ENCODE measurements at places on chromosomes 7 and 10.
A peak's percentile ranks its signal among the peaks of the same experiment; 100 is the strongest.

DNA sequence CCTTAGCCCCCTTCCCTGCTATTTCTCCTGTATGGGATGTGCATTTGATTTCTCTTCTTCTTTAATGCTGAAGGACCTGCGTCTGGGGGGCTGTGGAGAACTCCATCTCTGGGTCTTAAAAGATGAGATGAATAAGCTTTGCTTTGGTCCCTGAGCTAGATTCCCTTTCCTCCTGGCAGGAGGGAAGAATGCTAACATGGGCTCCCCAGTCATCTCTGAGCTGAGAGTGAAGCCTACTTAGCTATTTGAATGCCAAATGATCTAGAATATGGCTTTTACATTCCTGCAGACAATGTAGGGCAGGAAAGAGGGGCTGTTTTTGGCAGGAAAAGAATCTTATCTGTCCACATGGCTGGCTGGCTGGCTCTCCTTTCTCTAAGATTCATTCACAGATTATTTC is 62.6 kb upstream of the EFCAB10 start:
- DNase-seq = no peak

GRCh38 chr7:95772298-95772770 is at the start of gene DYNC1I1:
DYNC1I1 (plus strand) TSS chr7:95772554; CDS start chr7:95804730, 32,176 bp downstream.
- DNase-seq = peak; percentile 7

GRCh38 chr7:47501406-47501805 is 80.5 kb downstream of the TNS3 start:
- DNase-seq = no peak

- DNase-seq = peak; percentile 18
Measured at GRCh38 chr10:74067373-74068352, 69.7 kb downstream of the VCL start.

GRCh38 chr7:36301914-36302771 is 87.5 kb upstream of the ANLN start:
- no peak for DNase-seq

DNA sequence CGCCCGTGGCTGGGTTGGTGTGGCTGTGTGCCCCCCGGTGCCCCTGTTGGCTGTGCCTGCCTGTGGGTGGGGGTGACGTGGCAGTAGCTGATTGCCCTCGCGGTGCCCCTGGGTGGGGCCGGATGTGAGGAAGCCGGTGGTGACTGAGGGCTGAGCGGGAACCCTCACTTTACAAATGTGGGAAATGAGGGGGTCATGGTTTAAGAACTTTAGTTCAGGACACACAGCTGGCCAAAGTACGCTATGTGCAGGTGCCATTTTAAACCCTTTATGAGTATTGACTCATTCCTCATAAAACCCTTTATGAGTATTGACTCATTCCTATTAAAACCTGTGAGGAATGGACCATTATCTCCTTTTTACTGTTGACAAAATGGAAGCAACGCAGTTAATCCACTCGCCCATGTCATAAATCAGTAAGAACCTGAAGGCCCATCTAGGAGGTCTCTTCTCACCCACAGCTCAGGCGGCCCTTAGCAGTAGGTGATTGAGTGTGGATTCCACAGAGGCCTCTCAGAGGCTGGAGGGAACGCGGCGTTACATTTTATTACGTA is 290.1 kb upstream of the COBL start:
- no peak for DNase-seq

GRCh38 chr10:47042199-47042473 is 130.9 kb downstream of the PTPN20 start:
- no peak for DNase-seq

GRCh38 chr7:93973134-93973533 is 31.0 kb downstream of the BET1 start:
- no peak for DNase-seq

DNA sequence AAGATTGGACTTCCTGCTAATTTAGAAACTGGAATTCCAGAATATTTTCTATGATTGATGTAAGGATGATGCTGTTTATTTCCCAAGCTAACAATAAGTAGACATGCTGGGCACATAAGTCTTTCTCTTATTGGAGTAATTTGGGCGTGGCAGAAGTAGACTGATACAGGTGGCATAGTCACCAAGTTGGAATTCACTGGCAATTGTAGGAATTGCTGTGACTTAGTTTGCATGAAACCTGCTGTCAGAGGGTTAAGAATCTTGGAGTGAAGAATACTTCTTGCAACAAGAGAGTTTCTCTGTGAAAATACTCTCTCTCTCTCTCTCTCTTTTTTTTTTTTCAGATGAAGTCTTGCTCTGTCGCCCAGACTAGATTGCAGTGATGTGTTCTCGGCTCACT is 569.7 kb downstream of the REEP3 start:
- DNase-seq = no peak

DNA sequence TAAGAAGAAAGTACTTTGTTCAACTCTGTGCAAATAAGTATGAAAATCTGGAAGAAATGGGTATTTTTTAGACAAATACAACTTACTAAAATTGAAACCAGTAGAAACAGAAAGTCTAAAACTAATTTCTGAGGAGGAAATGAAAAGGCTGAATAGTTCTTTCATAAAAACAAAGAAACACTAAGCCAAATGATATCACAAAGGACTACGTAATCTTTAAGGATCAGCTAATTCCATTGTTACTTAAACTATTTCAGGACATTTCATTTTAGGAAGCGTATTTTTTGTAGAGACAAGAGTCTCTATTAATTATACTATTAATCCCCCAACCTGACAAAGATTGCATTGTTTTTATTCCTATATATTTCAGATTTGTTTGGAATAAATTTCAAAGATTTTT is 11.2 kb upstream of the CCSER2 start:
- no peak for DNase-seq

DNA sequence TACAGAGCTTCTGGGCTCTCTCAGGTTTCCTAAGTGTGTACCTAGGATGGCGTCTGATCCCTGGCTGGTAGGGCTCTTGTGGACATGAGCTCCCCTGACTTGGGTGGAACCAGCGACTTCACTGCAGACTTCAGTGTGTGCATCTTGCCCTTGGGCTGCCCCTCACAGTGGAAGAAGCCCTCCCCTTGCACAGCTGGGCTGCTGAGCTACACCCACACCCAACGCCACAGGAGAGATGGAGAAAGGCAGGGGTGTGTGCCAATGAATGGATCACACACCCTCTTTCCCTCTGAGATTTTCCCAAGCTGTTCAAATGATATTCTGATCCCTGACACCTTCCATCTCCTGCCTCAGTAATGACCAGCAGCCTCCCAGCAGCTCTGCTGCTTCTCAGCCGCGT is 296.7 kb downstream of the GFRA1 start:
- no peak for DNase-seq

GRCh38 chr10:86553639-86554038 is 32.0 kb upstream of the WAPL start:
- DNase-seq = no peak

DNA sequence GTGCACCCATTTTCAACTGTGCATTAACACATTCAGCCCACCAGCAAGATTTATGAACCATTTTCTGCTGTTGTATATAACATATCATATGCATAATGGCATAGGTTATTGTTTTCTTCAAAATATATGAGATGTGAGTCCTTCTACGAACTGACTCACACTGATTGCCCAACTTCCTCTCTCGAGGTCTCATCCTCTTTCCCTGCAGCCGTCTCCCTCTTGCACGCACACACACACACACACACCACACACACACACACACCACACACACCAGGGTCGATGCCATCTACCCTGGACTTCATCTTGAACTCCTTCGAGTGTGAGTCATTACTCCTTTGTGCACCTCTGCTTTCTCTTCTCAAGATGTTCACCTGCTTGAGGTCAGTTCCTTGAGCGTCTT is 36.7 kb downstream of the EGFR start:
- no peak for DNase-seq

- no peak for DNase-seq
Measured at GRCh38 chr7:6178298-6179029, 94.0 kb downstream of the CYTH3 start.

GRCh38 chr7:134060874-134061273 is 66.3 kb upstream of the LRGUK start:
- no peak for DNase-seq

GRCh38 chr10:61376908-61377368 is 76.2 kb downstream of the TMEM26 start:
- DNase-seq = no peak

DNA sequence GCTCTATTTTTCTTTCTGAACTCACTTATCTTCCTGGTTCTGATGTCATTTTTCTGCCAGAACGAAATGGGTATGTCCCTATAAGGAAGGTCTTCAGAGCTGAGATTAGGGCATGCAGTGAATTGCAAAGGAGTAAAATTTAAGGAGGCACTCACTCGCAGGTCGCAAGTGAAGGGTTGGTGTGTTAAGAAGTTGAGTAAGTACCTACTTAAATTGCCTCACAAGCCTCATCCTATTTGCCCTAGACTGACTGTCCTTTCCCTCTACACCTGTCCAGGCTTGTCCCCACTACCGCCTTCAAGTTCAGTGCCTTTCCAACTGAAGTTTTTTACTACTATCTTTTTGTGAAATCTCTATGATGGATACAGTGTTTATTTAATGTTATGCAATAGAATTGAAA is 191.5 kb downstream of the AHR start:
- DNase-seq = no peak

- no peak for DNase-seq
Measured at GRCh38 chr7:36306222-36306621, 83.4 kb upstream of the ANLN start.

- no peak for DNase-seq
Measured at GRCh38 chr7:151857412-151857811, 19.5 kb downstream of the PRKAG2 start.

- DNase-seq = no peak
Measured at GRCh38 chr7:69817121-69817520, 218.8 kb downstream of the AUTS2 start.

DNA sequence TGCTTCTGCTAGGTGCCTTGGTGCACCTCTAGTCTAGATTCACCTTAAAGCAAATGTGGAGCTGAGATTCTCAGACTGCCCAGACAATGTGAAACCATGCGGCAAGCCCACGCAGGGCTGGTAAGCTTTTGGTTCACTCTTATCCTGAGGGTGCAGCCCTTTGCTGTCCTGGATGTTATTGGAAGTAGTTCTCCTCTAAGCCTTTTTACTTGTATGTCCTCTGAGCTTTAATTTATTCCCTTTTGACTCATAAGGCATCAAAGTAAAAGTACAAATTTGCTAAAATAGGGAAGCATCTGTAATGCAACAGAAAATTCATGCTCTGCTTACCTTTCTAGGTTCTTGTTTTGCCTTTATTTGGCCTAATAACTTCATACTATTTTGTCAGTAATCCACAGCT is 186.8 kb downstream of the MACC1 start:
- DNase-seq = no peak

DNA sequence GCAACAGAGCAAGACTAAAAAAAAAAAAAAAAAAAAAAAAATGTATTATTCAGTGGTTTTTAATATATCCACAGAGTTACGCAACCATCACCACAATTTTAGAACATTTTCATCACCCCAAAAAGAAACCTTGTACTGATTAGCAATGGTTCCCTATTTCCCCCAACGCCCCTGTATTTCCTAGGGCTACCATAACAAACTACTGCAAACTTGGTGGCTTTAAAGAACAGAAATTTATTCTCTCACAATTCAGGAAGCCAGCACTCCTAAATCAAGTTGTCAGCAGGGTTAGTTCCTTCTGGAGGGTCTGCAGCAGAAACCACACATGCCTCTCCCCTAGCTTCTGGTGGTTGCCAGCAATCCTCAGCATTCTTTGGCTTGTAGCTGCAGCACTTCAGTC is 5.9 kb upstream of the NUP42 start:
- DNase-seq = peak; percentile 21

DNA sequence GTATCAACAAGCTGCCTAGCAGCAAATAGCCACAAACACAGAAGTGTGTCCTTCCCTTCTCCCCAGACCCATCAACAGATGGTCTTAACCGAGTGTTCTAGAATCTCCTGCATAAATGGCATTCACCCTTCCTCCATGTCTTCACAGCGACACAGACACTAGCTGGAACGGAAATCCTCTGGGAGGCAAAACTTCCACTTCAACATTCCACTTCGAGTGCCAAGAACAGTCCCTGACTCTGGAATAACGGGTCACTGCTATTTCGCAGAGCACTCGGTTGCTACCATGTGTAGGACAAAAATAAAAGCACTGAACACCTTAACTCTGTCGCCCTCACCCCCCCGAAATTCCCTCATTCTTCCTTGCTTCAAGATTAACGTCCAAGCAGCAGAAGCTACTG is 65.1 kb downstream of the SFMBT2 start:
- DNase-seq = no peak

GRCh38 chr10:58920655-58921003 is 255.8 kb upstream of the PHYHIPL start:
- no peak for DNase-seq

- DNase-seq = no peak
Measured at GRCh38 chr7:28038175-28038797, 142.3 kb downstream of the JAZF1 start.

DNA sequence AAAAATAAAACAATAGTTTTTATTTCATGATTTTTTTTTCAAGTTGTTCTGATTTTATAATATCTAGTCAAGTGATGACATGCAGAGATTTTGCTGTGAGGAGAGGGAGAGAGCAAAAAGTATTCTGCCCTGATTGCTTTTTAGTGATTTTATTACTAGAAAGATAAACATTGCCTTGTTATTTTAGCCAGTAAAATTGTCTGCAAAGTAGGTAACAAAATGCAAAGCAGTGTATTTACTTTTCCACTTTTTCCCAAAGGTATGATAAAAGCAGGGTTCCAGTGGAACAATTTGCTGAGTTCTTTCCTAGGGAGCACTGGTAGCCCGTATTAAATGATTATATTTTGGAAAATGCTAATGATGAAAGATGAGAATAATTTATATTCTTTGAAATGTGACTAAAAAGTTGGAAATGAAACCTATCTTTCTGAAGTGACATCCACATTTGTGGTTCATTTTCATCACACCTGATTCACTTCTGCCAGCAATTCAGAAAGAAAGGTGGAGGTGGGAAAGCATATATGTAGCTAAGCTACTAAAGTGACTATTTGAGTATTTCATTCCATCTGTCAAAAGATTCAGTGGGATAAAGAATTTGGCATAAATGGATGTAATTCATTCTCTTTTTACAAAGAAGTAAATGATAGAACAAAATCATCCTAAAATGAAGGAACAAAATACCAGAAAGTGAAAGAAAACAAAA is 300.3 kb downstream of the ADK start:
- DNase-seq = no peak

DNA sequence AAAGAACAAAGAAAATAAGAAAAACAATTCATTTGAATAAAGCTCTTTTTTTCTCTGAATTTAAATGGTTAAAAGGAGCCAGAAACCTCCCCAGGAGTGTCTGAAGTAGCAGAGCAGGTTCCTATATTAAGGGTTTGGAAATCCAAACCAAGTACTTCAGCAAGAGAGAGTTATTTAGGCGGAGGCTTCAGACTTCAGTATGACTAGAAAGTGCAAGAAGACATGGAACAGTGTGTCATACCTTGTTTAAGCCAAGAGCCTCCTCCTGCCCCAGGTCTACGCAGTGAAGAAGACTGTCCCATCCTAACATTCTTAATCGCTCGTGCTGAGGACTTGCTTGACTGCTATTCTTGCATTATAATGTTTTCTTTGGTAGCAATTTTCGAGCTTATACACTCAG is 51.3 kb downstream of the ODAD2 start:
- no peak for DNase-seq
